ENCODE measurements at places on chromosomes 13 and 19.
A peak's percentile ranks its signal among the peaks of the same experiment; 100 is the strongest.

DNA sequence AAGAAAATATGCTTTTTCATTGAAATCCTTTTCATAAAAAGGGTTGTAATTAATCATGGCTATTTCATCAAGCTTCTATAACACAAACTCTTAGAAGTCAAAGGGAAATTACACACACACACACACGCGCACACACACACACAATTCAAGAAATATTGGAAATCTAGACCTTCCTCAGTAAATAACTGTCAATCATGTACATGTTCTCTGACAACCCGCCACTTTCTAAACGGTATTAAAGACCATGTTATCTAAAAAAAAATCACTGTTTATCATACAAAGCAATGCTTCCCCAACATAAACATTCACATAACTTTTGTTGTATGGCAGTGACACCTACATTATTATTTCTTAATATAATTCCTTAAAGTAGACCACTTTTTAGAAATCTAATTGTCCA, 132.2 kb downstream of the EFNB2 start:
- no peak for DNase-seq

DNA sequence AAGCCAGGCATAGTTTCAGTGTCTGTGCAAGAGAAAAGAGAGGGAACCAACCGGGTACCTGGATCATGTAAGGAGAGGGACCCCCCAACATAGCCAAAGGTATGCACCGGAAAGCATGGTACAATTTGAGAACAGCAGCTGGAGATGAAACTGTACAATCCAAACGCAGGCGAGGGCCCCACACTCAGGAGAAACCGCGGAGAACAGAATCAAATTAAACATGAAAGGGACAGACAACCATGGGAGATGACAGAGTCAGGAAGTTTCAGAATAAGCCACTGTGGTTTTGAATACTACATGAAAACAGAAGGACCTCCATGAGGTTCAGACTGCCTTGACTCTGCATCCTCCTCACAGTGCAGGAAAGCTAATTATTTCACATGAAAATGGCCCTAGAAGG, 62.9 kb upstream of the SPATA13 start:
- DNase-seq = no peak

DNA sequence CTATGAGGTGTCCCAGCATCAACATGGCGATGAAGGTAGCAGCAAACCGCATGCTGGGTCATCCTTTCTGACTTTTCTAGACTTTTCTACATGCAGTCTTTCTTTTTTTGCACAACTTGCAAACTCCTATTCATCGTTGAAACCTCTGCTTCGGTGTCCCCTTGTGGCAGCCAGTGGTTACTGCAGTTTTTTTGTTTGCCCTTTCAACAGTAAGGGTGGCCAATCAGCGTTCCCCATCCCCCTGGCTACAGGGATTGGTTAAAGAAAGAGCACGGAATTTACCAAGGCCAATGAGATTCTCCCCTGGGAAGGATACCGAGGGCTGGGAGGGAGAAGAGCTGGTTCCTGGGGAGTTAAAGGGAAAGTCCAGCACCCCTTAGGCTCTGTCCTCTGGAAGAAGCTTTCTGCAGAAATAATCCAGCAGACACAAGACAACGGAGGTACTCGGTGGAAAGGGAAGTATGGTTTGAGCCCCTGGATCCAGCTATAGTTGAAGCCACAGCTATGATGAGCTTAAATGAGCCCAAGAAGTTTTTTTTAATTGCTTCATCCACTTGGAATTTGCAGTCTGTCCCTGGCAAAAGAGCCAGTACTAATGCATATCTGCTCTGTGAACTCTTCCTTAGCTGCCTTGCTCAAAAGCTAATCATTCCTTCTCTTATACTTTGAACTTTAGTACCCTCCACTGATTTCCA, 5.6 kb upstream of the LSM4 start:
- peak; percentile 93 for DNase-seq

DNA sequence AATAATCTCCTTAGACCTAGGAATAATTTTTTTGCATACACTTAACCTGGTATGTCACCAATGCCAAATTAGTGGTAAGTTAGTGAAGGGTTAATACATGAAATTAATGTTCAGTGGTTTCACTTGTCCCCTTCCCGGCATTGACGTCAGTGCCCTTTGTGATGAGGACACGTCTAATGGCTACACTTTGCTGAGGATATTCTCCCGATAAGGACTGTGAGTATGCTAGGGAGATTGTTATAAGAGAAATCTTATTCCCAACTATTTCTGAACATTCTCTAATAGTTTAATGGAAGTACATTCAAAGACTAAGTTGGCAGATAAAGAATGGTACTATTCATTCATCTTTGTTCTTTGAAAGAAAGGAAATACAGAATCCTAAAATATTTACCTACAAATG, 102.4 kb downstream of the TNFRSF19 start:
- no peak for DNase-seq

GRCh38 chr13:104976986-104977385, 1558.5 kb downstream of the EFNB2 start:
- DNase-seq = no peak

GRCh38 chr19:7858109-7858770, 15.9 kb downstream of the PRR36 start:
- DNase-seq = no peak

DNA sequence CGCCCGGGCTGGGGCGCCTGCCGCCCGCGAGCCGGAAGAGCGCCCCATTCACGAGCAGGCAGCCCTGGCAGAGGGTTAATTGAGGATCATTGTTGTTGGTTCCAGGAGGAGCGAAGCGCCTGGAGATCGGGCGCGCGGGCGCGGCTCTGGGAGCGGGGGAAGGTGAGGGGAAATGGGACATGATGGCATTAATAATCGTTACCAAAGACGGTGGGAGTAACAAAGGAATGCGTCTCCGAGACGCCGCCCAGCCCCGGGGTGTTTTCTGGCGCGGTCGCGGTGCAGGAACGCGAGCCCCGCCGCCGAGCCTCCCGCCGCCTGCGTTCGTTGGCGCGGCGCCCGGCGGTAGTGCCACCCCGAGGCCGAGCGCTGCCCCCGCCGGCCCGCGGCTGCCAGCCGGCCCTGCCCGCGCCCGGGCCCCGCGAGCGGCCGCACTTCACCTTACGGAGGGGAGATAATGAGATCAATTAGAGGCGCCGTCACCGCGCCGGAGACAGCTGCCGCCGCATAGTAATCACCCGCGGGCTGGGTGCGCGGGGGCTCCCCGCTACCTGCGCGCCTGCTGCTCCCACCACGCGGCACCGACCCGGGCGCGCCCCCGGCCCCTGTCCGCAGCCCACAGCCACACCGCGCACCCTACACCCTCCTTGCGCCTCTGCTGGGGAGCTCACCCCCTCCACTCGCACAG, 2.8 kb downstream of the ZNF536 start:
- no peak for DNase-seq

- DNase-seq = no peak
These were observed 10.3 kb downstream of the TGDS start for GRCh38 chr13:94585543-94586101.

DNA sequence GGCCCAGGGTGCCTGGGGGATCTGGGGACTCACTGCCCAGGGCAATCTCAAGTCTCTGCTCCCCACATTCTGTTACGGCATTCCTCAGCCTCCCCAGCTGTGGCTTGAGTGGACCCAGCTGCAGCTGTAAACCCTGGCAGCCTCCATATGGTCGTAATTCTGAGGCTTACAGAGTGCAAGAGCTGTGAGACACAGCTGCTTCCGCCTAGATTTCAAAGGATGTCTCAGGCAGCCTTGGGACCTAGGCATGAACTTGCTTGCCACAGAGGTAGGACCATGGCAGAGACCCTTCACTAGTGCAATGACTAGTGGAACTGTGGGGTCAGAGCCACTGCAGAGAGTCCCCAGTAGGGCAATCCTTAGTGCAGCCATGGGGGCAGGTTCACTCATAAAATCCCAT, 297.5 kb downstream of the ENOX1 start:
- DNase-seq = no peak

- DNase-seq = no peak
These were observed 16.0 kb upstream of the CCNP start for GRCh38 chr19:40242480-40242879.

DNA sequence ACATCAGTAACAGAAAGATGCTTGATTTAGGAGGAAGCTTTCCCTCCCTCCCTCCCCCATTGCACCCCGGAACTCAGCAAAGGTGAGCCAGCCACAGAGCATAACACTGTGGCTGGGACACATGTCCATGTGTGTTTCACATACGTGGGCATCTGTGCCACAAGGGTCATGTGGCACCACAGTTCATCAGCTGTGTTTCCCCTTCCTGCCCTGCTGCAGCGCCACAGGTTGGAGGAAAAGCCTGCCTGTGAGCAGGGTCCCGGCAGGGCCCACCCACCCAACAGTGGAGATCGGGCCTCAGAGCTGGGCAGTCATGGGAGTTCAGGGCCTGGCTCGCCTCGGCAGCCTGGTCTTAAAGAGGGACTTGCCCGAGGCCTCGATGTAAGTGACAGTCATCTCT, 2.8 kb downstream of the ACP5 start:
- DNase-seq = no peak

GRCh38 chr13:89827552-89827951, 1519.9 kb upstream of the MIR17HG start:
- no peak for DNase-seq

- DNase-seq = no peak
These were observed 77.4 kb upstream of the LRCH1 start for GRCh38 chr13:46475541-46475991.

DNA sequence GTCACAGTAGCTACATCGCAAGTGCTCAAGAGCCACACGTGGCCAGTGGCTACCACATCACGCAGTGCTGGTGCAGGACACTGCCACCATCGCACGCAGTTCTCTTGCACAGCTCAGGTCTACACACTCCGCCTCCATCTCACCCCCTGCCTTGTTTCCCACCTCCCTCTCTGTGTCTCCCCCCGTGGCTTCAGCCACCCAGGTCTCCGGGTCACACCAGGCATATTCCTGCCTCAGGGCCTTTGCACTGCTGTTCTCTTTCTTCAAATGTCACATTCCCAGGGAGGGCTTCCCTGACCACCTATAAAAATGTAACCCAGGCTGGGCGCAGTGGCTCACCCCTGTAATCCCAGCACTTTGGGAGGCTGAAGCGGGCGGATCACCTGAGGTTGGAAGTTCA, 10.6 kb downstream of the CCDC8 start:
- no peak for DNase-seq

- DNase-seq = no peak
These were observed 10.8 kb downstream of the C2CD4C start for GRCh38 chr19:397941-398706.

GRCh38 chr13:107870400-107870799, 344.9 kb downstream of the LIG4 start:
- DNase-seq = no peak

GRCh38 chr19:6983448-6983847, 37.8 kb downstream of the MBD3L2B start:
- DNase-seq = no peak

- no peak for DNase-seq
These were observed 25.5 kb upstream of the ATP12A start for GRCh38 chr13:24654741-24655140.

DNA sequence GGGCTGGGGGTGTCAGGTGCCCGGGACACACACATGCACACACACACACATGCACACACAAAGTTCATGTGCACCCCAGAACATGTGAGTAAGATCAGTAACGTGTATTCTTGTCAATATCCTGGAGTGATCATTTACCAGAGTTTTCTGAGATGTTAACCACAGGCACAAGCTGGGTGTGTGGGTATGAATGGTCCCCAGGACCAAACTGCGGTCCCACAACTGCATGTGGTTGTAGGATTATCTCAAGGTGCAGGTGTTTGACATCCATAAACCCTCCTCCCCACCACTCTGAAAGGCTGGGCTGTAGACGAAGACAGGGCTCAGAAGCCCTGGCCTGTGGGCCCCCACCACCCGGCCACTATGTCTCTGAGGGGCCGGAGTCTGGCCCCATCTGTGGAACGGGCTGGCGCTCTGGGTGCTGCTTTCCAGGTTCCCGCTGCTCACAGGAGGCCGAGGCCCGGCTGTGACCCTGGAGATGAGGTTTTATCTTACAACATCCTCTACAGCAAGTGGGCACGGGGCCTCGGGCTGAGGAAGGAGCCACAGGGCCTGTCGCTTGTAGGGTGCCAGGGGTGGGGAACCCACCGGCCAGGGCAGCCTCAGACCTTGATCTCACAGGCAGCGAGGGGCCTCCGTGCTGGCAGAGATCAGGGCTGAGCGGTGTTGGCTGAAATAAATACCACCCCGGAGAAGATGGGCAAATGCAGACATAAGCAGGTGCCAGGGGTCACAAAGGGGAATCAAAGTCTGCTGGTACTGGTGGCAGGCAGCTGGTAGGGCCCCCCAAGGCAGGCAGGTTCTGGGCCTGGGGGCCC, 4.3 kb downstream of the F2RL3 start:
- no peak for DNase-seq

DNA sequence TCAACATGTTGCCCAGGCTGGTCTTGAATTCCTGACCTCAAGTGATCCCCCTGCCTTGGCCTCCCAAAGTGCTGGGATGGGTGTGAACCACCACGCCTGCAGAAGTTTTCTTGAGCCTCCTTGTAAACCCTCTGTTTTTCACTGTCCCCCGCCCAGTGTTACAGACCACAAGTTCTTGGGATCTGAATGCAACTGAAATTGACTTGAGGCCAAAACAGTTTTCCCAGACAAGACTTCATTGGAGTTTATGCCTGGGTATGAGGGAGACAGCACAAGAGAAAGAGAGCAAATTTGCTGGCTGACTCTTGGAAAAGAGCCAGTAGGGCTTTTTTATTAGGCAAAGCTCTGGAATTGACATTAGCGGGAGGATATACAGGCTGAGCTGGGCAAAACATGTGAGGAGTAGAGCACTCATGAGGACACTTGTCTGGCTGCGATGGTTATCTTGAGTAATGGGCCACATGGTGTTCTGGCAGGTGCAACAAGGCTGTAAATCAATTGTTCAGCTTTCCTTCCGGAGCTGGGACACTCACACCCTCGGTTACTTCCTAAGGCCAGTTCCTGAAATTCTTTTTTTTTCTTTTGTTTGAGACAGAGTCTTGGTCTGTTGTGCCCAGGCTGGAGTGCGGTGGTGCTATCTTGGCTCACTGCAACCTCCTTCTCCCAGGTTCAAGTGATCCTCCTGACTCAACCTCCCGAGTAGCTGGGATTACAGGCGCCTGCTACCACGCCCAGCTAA, 12.7 kb upstream of the HNRNPL start:
- DNase-seq = no peak

DNA sequence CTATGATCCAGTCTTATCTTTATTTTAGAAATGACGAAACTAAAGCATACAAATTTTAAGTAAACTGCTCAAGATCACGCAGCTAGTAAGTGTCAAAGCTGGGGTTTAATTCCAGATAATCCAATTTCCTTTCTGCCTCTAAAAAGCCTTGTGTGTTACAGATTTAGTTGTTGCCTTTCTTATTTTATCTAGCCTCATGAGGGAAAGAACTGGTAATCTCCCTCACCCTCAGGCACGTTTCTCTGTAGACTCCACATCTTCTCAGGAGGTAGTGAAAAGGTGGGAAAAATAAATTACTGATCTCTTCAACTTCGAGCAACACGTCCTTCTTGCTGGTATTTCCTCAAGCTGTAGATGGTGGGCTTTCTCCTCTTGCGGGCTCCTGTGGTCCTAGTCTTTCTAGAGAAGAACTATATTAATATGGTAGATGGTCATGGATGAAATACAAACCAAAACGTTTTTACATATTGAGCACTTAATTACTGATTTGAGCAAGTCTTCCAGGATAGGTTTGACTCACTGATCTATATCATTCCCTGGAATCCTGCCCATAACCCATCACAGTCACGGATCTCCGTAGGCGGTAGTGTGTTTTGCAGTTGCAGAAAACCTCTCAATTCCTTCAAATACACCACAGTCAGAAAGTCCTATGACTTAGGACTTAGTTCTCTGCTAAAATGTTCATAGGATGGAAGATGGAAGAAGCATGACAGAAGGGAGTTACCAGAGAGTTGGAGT, 519.5 kb downstream of the DCT start:
- DNase-seq = no peak

GRCh38 chr19:56671613-56671994, at the start of gene ZNF835:
ZNF835 (minus strand) TSS chr19:56671757; CDS start chr19:56665198, 6,559 bp downstream.
- DNase-seq = peak; percentile 5

GRCh38 chr13:110307767-110308655, 927 bp downstream of the COL4A2 start:
- no peak for DNase-seq
